Right renal pelvis (tissue), 4 donors: ENCODE measurements at places on chromosomes 11 and 22. TPM values are rescaled to one million over a fixed set of nuclear protein-coding genes. Genes with fewer than 3 reads are reported as not detected.

The TSPAN18 gene
- 56.7 TPM for polyA plus RNA-seq

The TRIM48 gene
- not detected for polyA plus RNA-seq

The SPA17 gene
- polyA plus RNA-seq: 20.6 TPM

DNA sequence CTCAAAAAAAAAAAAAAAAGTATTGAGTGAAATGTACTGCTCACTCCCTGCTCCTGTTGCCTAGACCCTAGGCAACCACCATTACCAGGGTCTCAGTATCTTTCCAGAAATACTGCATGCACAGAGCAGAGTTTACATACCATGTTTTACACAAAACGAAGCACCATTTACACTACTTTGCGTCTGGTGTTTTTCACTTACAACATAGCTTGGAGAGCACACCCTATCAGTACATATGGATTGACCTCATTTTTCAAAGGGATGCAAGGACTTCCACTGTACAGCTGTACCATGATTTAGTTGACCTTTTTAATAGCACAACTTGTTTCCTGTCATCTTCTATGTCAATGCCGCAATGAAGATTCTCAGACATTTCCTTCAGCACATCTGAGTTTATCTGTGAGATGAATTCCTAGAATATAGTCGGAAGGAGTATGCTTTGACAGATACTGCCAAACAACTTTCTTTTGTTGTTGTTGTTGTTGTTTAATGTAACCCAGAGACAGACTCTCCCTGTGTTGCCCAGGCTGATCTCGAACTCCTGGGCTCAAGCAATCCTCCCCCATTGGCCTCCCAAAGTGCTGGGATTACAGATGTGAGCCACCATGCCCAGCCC, 6.1 kb downstream of the MYH9 start:
- no peak for DNase-seq

- no peak for DNase-seq
Measured at GRCh38 chr11:44067266-44067665, 1.2 kb downstream of the ACCS start.

DNA sequence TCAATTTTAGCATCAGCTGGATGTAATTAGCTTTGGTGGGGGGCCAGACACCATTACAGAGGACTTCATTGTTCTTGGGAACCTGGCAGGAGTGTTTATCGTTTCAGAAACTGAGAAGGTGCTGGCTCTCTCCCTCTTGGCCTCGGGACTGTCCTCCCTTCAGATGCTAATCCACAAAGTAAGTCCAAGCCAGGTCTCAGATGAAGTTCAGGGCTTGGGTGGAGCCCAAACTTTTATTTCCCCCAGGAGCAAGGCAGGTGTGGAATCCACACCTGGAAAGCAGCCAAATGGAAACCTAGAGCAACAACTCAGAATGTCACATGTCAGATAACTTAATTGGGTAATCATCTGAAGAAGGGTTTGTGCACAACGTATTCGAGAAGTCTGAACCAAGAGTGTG, 119.2 kb downstream of the ME3 start:
- DNase-seq: no peak

DNA sequence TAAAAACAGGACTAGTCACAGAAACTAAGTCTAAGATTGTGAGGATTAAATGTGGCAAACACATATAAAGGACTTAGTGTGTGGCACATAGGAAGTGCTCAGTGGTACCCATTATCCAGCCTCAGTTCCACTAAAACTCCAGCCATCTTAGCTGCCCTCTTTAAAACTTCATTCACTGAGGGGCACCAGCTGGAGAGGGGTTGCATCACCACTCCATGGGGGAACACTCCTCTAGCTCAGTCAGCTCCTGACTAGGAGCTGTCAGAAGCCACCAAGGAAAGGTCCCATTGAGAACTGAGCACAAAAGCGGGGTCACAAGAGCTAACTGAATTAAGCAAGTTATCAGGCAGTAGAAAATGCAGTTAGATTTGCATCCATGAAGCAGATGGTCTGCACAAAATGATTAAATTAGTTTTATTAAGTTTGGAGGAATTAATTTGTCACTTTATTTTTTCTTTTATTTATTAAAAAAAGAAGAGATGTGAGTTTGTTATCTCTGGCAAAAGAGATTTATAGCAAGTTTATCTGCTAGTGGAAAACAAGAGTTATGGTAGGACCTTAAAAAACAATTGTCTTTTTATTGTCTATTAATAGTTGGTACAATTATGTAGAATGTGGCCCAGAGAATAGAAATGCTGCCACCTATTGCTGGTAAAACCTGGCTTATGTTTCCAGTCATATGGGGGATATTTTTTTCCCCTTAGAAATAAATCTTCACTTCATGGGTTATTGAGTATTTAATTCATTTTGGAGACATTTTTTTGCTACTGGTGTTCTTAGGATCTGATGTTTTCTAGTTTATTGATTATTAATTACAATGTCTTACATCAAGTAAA, 95.7 kb downstream of the NAV2 start:
- no peak for DNase-seq

DNA sequence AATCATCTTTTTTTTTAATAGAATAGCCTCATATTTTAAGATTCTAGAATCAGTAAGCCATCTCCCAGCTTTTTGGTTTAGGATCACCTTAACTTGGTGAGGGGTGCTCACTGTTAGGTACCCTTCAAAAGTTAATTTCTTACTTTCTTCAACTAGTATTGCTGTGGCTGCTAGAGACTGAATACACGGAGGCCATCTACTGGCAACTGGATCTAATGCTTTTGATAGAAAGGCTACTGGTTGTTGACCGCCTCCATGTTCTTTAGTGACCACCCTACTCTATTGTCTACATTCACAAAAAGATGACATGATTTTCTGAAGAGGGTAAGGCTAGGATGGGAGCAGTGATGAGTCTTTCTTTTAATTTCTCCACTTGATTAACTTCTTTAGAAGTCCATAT, 16.7 kb upstream of the ALDH3B2 start:
- DNase-seq: no peak

- no peak for DNase-seq
Measured at GRCh38 chr11:16895306-16895705, 118.9 kb downstream of the PLEKHA7 start.

GRCh38 chr11:55658031-55658573, 3.9 kb upstream of the OR4C6 start:
- no peak for DNase-seq

DNA sequence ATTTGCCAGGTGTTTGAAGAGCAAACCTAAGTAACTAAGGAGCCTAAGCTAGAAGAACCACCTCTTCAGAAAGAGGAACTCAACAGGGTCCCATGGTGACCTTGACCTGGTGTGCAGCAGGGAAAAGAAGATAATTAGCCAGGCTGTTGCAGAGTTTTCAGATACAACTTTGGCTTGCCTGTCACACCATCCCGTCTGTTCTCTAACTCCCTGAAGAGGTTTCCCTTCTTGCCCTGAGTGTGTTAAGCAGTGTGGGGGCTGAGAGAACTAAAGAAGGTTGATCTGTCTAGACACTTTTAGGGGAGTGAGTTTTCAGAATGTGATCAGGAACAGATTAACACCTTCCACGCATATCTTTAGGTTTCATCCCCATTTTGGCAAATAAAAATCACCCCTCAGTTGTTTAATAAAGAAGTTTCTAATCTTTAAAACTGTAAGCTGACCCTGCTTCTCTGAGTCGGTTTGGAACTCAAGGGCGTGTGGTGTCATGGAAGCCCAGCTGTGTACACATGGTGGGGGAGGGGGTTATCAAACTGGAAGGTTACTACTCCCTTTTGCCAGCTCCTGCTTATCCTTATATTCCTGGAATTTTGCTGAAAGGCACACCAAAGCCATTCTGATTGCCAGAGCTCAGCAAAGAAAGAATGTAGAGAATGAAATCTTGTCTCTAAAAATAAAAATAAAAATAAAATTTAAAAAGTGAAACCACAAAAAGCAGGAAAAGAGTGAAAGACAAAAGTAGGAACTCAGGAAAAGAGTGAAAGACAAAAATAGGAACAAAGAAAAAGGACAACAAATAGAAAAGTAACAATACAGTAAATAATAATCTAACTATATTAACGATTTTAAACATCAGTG, 70.2 kb downstream of the DBX1 start:
- DNase-seq: no peak

- no peak for DNase-seq
Measured at GRCh38 chr11:71432761-71433647, 15.2 kb downstream of the DHCR7 start.

The NCAM1 gene
- 69.6 TPM for polyA plus RNA-seq

DNA sequence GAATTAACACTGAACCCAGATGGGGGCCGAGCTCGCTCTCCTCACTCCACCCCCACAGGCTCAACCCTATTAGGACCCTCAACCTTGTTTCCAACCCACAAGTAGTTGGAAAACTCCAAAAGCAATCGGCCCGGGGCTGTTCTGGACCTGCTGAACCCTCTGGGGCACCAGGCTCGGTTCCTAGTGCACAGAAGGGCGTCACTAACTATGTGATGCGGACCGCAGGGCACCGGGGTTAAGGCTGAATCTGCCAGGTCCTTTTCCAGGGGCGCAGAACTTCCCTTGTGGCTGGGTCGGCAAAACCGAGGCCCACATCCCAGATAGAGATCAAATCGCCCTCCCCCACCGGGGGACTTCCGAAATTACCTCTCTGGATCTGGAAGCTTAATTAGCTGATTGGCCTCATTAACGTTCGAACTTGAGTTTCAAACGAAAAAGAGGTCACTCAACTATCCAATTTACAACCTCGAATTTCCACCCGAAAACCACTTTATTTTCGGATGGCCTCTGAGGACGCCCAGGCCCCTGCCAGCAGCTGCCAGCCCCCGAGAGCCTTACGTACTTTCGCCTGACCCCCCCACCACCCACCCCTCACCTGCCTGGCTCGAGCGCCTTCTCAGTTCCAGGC, 1.7 kb downstream of the SHANK2 start:
- DNase-seq: no peak

The P2RY2 gene
- 0.58 TPM for polyA plus RNA-seq

DNA sequence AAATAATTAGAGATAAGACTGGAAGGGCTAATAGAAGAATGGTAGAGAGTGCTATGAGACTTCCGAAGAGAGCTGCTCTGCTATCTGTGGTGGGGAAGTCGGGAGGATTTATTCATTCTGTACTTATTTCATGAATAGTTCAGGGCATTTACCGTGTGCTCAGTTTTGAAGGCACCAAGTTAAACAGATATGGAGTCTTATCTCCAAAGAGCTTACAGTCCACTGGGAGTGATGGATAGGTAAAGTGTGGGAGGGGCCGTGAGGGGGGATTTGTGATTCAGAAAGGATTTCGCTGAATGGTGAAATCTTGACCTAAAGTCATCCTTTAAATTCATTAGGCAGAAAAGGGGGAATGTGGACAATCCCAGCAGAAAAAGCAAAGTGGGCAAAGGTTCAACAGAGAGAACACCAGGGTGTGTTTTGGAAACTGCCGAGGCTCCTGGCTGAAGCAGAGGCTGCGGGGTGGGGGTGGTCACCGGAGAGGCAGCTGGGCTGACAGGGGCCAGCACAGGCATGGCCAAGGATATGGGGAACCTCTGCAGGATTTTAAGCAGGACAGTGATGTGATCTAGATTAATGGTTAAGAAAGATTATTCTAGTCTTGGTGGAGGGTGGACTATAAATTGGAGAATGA, 91.2 kb downstream of the UBASH3B start:
- DNase-seq: no peak

The MMP13 gene
- 0.11 TPM for polyA plus RNA-seq

The OR4A16 gene
- not detected for polyA plus RNA-seq

DNA sequence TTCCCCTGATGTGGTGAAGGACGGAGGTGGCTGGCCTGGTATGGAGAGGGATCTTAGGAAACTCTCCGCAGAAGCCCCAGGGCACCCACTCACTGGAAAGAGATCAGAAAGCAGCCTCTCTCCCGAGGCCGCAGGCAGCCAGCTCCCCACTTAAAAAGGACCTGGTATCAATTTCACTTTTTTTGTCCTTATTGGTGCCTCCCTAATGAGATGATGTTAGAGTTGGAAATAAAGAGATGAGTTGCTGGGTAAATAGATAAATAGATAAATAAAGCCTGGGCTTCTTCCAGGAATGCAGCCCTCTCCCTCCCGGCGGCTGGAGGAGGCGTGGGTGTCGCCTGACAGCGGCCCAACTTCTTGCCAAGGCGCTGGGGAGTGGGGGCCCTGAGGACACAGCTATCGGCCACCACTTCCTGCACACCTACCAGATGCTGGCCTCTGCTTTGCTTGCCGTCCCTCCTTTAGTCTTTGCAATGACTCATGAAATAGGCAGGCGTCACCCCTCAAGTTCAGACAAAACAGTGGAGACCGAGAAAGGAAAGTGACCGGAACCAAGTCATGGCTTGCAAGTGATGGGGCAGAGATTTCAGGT, 42.9 kb downstream of the LINC01488 start:
- no peak for DNase-seq

DNA sequence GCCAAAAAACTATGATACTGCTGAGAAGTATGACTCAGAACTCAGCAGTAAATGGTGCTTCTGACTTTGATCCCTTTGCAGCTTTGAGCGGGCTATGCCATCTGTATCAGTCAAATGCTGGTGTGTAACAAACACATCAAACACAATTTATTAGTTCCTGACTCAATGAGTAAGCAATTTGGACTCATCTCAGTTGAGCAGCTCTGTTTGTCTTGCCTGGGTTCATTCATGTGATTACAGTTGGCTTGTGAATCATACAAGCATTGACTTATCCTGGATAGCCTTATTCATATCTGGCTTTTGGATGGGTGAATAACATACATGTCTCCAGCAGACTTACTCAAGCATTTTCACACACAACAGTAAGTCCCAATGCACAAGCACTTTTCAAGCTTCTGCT, 858.8 kb downstream of the METTL15 start:
- DNase-seq: no peak

- no peak for DNase-seq
Measured at GRCh38 chr11:120010775-120011174, 127.1 kb downstream of the TRIM29 start.

The CCDC86 gene
- polyA plus RNA-seq: 22.1 TPM

DNA sequence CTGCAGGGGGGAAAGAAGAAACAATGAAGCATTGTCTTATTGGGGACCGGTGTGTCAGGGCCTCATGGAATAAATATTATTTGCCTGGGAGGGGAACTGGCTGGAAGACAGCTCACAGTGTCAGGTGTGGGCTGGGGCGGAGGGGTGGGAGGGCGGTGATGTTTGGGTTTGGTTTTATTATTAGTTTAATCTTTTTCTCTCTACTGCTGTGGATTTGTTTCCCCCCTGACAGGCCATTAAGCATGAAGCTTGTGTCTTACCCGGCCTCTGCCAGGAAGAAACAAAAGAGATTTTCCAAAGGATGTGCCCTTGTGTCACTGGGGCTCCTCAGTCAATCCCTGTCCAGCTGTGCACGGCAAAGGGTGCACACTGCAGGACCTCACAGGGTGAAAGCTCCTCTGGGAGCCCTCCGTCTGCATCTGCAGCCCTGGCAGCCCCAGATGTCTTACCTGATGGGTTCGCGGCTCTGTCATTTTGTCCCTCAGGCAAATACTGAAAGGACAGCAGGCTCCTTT, 203.1 kb upstream of the TMEM45B start:
- DNase-seq: no peak

DNA sequence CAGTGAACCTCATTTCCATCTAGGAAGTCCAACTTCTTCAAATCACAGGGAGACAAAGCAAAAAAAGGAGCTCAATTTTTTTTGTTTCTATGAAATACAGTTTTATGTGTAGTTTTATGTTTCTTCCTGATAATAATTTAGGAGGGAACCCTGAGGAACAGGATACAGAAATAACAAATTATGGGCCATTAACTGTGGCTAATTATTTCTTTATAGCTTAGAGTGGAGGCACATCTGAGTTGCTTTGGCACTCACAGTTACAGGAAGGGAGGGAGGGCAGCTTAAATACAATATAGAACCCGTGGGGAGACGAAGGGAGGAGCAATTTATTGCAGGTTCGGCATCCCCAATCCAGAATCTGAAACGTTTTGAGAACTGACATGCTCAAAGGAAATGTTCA, 37.1 kb upstream of the HORMAD2 start:
- no peak for DNase-seq

GRCh38 chr11:111423250-111423615, 44.2 kb upstream of the POU2AF1 start:
- no peak for DNase-seq

The OR51F2 gene
- not detected for polyA plus RNA-seq

The CLNS1A gene
- 189 TPM for polyA plus RNA-seq

The NXPE4 gene
- not detected for polyA plus RNA-seq
